ENCODE measurements at places on chromosomes 7 and 10.

DNA sequence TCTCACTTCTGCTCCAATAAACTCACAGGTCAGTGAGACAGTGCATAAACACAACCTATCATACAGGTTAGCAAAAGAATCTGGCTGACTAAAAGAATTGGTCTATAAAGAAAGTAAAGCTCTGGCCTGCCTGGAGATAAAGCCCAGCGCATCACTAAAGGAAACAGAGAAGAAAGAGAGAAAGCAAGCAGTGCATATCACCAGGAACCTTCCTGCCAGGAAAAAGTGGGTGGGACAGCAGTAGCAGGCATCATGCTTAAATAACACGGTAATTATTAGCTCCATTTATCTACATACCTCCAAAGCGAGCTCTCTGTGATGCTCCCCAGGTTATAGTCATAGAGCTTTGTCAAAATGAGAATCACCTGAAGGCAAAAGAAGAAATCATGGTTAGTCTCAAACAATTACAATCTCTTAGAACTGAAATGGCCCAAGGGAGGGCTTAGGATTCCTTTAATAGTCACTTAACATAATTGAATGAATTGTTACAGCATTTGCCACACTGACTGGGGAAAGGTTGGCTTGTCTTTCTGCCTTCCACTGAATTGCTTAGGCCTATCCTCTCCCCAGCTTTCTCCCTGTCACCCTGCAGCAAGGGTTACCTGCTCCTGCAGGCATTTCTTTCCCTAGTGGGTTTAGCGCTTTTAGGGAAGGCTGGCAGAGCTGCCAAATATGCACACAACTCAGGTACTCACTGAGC, 208.1 kb downstream of the SORCS1 start:
- DNase-seq = no peak

DNA sequence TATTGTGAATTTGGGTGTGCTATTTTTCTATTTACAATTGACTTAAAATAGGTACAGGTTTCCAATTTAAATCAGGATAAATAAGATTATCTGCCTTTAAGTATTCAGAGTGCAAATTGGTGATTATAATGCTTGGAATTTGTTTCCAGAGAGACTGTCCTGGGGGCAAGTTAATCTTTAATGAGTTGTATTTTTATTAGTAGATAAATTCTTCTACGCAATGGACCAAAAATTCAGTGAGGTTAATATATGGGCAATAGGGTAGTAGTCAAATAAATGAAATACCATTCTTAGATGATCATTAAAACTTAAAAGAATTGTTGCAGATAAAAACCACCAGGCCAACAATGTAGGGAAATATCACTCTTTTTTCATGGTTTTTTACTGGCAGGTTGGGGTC, 3.4 kb downstream of the BICC1 start:
- no peak for DNase-seq

- peak; percentile 59 for DNase-seq
These were observed 1.1 kb downstream of the ARHGAP12 start for GRCh38 chr10:31927565-31927883.

DNA sequence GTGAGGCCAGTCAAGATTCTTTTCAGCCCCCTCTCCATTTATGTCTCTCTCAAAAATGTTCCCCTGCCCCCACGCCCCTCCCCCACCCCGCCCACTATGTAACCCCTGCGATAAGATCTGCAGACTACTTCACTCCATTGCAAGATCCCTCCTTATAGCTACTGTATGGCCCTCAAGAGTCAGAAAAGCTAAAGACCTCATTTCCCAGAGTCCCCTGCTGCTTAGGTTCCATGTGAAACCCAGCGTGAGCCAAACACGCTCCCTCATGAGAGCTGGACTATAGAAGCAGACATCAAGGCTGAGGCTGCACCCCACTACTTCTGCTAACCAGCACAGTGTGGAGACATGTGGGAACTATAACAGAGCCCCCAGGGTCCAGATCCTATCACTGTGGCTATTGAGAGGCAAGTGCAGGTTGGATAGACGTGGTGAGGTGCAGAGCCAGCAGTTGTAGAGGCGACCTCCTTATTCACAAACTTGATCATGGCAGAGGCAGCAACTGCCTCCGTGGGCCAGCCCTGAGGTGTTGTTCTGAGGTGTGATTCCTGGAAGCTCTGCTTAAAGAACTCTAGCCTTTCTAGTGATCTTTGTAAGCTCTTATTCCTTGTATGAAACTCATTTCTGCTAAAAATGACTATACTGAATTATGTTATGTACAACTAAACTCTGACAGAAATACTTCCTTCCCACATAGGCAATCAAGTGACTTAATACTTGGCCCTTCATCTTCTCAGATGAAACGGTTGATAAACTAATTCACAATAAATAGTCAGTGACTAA, 117.0 kb upstream of the ARID5B start:
- DNase-seq = peak; percentile 15

DNA sequence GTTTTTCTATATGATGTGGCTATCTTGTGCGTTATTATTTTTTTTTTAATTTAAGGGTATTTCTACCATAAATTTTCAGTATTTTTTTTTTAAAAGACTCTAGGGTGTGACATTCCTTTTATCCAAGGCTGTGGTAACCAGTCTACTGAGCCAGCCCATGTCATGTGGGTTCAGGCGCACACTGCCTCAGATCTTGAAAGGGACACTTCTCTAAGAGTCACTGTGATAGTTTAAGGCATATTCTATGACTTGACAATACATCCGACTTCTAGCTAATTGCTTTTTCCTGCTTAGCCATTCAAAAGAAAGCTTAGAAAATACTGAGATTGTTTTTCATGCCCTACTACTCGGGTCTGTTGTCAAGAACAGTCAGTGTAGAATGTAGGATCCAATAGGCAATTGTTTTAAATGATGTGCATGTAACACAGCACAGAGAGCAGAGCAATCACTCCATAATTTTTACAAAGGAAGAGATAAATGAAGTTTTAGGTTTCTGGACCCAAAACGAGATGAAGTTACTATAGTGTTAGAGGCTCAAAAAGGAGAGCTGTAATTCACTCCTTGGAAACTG, 263.7 kb downstream of the SORCS3 start:
- DNase-seq = no peak

DNA sequence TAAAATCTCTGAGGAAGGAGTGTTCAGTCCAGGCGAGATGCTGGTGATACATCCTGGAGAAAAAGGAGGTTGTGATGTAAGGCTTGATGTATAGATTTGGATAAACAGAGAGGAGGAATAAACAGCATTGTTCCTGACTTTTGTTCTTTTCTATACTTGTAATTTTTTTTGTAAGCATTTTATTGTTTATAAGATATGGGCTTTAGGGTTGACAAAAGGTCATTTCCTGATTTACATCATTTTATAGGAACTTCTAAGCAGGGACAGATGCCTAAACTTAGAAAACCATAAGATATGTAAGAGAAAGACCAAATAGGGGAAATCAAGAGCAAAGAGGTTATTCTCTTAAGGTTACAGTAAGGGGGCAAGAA, 16.7 kb upstream of the SLC26A4 start:
- DNase-seq = no peak

DNA sequence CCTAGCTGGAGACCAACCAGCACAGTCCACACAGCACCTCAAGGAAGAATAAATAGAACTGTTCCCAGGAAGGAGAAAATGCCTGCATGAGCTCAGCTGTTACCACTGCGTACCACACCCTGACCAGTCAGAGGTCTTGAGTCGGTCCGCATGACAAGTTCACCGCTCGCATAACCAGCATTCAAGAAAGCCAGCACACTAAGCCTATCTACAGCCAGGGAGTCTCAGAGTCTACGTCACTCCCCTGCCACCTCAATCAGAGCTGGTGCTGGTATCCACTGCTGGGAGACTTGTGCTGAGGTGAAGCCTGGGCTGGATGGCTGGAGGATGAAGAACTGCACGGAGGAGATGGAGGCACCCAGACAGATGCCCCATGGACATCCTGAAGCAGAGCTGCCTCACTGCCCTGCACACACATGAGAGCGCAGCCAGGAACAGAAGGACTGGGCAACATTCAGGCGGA, 19.6 kb downstream of the AKR1C1 start:
- no peak for DNase-seq

- no peak for DNase-seq
These were observed 609.8 kb upstream of the MKI67 start for GRCh38 chr10:128735996-128736395.

GRCh38 chr10:112250555-112250954, 32.6 kb upstream of the TECTB start:
- DNase-seq = no peak

GRCh38 chr7:23044581-23044980, 30.7 kb upstream of the HYCC1 start:
- no peak for DNase-seq

- no peak for DNase-seq
These were observed 233.3 kb upstream of the FOXP2 start for GRCh38 chr7:114181280-114181679.

DNA sequence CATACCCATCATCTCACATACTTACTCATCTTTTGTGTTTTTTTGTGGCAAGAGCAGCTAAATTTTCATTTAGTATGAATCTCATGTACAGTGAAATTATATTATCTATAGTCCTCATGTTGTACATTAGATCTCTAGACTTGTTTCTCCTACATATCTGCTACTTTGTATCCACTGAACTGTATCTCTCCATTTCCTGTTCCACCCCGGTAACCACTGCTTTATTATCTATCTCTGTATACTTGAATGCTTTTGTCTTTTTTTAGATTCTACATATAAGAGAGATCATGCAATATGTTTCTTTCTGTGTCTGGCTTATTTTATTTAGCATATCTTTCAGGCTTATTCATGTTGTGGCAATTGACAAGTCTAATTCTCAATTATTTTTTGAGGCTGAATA, 125.1 kb downstream of the ANKRD7 start:
- no peak for DNase-seq

DNA sequence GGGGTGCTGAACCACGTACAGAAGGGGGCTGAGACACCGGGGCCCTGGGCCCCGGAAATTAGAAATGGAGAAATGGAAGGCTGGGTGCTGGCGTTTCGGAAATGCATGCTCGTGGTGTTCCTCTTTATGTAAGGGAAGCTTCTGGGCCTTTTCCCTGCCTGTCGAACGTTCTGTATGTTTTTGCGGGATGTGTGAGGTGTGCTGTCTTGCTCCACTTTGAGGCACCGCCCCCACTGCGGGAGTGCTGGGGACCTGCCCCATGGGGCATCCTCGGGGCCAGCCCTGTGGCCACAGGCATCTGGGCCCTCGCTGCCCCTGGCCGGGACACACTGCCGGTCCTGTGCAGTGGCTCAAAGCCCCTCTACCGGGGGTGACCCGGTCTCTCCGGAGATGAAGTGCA, 1.7 kb upstream of the VENTX start:
- DNase-seq = no peak

GRCh38 chr10:61830072-61830845, 71.2 kb upstream of the ARID5B start:
- no peak for DNase-seq

DNA sequence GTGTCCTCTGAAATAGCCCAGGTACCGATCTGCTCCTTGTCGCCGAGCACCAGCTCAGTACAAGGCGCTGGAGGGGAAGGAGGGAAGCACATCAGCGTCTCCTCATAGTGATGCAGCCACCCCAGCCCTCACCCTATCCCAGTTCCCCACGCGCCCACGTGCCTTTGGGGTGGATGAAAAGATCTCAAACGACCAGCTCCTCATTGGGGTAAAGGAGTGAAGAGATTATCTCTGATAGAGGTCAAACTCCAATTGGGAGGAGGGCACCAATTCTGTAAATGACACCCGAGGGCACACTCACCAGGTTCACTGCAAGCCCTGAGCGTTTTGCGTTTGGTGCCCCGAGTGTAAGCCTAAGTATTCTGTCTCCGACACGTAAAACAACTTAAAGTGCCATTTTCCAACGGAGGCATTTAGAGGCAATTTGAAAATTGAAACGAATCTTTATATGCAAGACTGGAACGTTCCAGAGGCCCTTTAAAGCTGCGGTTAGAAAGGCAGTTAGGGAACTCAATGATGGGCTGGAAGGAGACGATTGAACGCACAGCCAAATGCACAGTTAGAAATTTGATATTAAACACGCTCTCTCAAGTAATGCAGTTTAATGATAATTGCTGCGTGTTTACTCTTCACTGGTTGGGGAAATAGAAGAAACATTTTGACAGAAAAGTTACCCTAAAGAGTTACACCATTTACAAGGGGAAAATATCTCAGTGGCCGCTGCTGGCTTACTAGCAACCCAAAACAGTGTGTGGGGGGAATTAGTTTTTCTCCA, 8.9 kb upstream of the EMX2 start:
- DNase-seq = no peak

- no peak for DNase-seq
These were observed 690.5 kb downstream of the PARD3 start for GRCh38 chr10:34124522-34125035.

- no peak for DNase-seq
These were observed 3.2 kb downstream of the MRPL43 start for GRCh38 chr10:100983868-100984671.

DNA sequence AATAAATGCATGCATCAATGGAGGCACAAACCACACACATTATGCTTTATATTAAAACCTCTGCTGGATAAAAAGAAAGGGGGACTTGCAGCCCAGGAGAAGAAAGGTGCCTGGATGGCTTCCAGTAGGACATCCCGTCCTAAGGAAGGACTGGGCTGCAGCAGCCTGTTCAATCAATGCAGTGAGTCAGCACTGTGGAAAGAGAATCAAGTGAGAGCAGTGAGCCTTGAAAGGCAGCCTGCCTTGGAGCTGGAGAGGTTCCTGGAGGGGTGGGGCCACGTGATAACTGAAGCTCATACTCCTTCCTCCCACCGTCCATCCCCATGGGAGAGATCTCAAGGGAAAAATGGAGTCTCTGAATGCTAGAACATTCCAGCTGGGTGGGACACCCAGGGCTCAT, 501.2 kb downstream of the ADRA2A start:
- DNase-seq = no peak

- DNase-seq = no peak
These were observed 216.7 kb upstream of the NPVF start for GRCh38 chr7:25444991-25445390.

DNA sequence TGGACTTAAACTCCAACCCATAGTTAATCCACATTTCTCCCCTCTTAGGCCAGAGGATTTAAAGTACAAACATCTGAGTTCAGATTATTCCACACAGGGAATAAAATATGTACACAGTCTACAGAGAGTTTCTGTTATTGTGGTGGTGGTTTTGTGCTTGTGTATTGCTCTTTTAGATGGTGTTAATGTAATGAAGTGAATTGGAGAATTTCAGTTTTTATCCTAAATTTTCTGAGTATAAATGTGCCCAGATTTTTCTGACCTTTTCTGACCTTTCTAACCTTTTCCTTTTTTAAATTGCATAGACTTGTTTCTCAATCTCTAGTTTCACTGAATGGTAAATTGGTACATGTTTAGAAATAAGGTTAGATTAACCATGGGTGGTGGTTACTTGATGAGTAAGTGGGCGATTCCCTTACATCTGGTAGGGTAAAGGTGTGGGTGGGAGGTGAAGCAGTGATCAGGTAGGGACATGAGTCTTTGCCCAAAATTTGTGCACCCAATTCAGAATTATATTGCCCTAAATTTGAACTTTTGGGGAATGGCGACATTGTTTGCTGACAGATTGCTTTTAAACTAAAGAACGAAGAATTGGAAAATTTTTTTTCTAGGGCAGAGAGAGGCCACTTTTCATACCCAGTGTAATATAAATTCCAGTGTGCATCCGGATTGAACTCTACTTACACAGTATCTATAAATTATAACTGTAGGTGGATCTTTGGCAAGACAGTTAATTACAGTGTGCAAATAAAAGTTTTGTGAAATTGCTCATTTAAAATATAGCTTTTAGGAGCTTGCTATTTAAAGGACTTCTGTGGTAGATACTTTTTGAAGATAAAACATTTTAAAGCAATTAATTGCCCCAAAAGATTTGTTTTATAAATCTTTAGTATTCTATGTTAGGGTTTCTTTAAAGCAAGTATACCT, 62.2 kb downstream of the ST7 start:
- DNase-seq = no peak

GRCh38 chr7:135321556-135321955, 87.9 kb downstream of the STRA8 start:
- no peak for DNase-seq
